ENCODE measurements at places on chromosomes 13 and 19. TPM values are rescaled to one million over a fixed set of nuclear protein-coding genes. Genes with fewer than 3 reads are reported as not detected.

- no peak for DNase-seq
These were observed 3.2 kb downstream of the UBAC2 start for GRCh38 chr13:99203601-99204579.

DNA sequence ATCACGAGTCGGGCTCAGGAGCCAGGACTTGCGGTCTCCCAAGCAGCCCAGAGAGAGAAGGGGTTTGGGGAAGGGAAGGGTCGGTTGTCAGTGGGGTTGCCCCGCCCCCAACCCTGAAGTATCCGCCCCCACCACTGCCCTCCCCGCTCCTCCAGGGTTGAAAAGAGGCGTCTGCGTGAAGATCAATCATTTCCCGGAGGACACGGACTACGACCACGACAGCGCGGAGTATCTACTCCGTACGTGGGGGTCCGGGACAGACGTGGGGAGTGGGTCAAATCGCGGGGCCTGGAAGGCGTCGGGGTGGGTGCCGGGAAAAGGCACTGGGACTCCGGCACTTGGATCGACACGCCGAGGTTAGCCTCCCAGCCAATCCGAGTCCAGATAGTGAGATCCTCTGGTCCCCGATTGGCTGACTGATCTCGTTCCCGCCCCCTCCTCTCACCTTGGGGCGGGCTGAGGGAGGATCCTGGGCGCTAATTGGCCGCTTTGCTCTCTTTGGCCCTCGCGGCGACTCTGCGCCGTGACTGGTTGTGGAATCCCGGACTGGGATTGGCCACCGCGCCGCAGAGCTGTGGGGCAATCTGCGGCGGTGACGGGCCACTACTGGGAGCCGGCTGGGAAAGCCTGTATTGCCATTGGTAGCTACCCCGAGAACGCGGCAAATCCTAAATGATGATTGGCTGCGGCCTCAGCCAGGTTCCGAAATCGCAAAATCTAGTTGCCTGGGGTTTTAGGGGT, 13.3 kb upstream of the CACNG6 start:
- DNase-seq: no peak

GRCh38 chr13:44646044-44646443, 69.9 kb upstream of the TSC22D1 start:
- DNase-seq: no peak

GRCh38 chr19:2974342-2975041, 2.9 kb upstream of the TLE6 start:
- no peak for DNase-seq

DNA sequence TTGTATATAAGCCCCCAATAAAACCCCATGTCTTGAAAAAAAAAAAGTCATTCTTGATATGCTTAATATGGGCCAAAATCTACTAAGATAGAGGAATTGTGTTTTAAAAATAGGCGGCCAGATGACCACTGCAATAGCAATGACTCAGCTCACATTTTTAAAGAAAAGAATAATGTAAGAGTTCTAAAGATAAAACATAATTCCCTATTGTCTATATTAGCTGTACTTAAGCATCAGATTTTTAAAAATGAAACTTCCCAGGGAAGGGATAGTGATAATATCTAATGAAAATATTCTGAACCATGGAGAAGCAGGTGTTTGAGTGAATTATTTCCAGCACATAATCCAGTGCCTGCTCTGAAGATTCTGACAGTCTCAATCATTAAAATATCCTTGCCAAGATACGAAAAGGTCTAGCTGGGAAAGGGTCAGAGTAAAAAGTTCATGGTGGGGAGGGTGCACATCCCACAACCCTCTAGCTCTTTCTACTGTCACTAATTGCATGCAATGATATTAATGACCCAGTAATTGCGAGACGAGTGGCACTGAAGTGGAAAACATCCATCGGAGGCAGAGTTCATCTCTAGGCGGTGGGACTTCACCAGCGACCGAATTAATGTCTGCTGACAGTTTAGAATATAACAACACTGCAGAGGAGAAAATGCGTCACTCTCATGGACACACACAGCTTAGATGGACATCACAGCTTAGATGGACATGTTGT, 31.6 kb downstream of the EFNB2 start:
- DNase-seq: no peak

GRCh38 chr19:46221981-46222610, 7.4 kb upstream of the IGFL1 start:
- peak; percentile 73 for DNase-seq

DNA sequence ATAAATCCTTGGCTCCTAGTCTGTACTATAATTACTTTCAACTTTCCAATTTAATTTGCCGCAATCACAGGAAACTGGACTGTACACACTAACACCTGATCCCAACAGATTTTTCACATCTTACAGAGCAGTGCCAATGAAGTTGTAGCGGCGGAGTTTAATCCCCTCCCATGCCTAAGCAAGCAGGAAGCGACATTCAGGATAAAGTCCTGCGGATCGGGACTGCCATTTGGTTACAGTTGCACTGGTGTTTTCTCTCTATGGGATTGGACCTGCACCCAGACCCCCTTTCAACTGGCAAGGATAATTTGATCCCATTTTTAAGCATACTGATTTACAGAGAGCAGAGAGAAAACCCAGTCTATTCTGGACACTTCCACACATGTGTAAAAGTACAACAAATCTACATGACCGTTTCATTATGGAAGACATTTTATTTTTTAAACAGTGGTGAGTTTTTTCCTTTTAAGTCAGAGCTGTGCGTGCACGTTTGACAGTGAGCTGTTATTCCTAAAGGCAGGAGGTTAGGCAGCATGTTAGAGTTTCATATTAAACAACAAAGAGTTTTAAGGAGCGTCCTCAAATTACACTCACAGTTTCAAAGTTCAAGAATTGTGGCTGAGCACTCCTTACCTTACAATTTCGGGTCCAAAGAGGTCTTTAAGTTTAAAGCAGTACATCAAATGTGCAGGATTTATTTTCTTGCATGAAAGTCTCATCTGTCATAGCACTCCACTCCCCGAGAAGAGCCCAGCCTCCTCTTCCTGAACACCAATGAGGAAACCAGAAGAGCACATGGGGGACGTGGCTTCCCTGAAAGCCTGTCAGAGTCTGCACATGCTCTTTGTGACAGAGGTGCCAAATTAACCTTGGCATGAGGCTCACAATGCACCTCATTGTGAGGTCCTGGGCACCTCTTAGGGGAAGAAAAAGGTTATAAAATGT, 141.6 kb upstream of the RFC3 start:
- DNase-seq: peak; percentile 55

GRCh38 chr13:110518571-110518970, 43.0 kb downstream of the RAB20 start:
- DNase-seq: no peak

- no peak for DNase-seq
These were observed 7.4 kb downstream of the CFD start for GRCh38 chr19:866769-867300.

GRCh38 chr19:5706876-5707573, 12.9 kb downstream of the LONP1 start:
- DNase-seq: no peak

DNA sequence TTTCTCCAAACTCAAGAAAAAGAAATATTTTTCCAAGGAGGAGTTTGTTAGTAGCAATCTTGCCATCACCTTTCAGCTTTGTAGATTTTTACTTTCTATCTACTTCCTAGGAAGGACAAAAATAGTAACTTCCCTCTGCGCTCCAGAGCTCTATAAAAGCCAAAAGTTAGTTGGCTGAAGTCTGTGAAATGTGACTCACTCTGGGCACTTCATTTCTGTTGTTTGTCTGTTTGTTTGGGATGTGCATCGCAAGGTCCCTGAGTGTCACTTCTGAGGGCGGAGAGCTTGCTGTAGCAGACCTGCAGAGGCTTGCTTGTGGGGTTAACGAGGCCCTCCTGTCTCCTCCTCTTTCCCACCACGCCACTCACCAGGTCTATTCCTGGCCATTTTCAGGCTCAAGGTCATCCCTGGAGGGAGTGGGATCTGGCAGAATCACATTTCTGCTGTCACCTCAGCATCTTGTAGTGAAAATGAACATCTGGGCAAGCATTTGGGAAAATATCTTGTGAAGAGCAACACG, 307.6 kb downstream of the GPC6 start:
- DNase-seq: no peak

GRCh38 chr19:5587661-5588060, 19.9 kb upstream of the TINCR start:
- no peak for DNase-seq

ZNF835 gene
- total RNA-seq: 3.6 TPM

ZNF723 gene
- total RNA-seq: not detected

ITPKC gene
- 55.1 TPM for total RNA-seq

PRTN3 gene
- total RNA-seq: 1.1 TPM

PRR19 gene
- 2.6 TPM for total RNA-seq

OR10H5 gene
- not detected for total RNA-seq

CAMSAP3 gene
- total RNA-seq: 14.2 TPM

TICAM1 gene
- total RNA-seq: 5.2 TPM

POGLUT2 gene
- total RNA-seq: 5.9 TPM

Measured in breast epithelium (tissue), 4 donors.